ENCODE measurements at places on chromosomes 1 and 21.

DNA sequence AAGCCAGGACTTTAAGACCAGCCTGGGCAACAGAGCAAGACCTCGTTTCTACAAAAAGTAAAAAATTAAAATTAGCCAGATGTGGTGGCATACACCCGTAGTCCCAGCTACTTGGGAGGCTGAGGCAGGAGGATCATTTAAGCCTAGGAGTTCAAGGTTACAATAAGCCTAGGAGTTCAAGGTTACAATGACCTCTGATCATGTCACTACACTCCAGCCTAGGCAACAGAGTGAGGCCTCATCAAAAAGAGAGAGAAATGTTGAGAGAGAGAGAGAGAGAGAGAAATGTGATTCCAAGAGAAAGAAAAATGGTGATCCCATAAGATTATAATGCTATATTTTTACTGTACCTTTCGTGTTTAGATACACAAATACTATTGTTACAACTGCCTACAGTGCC lies 60.2 kb downstream of the PACC1 start:
- no peak for DNase-seq

- no peak for DNase-seq
Measured at GRCh38 chr1:96634883-96635282, 86.7 kb upstream of the PTBP2 start.

GRCh38 chr21:38472412-38473108 lies 25.7 kb downstream of the ERG start:
- no peak for DNase-seq

- DNase-seq: no peak
Measured at GRCh38 chr1:41983451-41983850, 64.7 kb upstream of the HIVEP3 start.

GRCh38 chr1:34164771-34165391 lies at the start of gene CSMD2:
Gene CSMD2 (minus strand): TSS chr1:34165230. CDS start chr1:34165097, 133 bp downstream.
- no peak for DNase-seq

- DNase-seq: no peak
Measured at GRCh38 chr1:61496501-61496900, 228.4 kb downstream of the TM2D1 start.

DNA sequence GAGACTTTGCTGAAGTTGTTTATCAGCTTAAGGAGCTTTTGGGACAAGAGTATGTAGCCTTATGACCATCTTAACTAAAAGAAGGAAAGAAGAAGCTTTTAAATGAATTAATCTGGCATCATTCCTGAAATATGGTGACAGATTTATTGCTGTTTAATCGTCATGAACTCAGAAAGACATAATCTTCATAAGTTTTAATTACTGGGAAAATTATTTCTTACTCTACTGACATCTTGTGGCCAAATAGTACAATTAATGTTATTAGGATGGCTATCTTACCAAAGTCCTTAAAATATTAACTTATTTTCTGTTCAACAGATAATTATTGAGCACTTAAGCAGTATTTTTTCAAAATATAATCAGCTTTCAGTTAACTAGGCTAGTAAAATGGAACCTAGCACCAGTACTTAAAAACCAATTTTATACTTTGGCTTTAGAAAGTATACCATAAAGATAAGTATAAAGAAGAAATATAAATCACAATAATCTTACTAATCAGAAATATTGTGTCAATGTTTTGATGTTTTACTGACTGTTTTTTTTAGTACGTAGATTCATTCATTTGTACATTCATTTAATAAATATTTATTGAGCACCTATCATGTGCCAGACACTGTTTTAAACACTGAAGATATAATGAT lies 34.7 kb upstream of the GPR25 start:
- DNase-seq: no peak

- no peak for DNase-seq
Measured at GRCh38 chr1:90387805-90388204, 329.3 kb downstream of the BARHL2 start.

GRCh38 chr1:1020415-1021009 lies 592 bp downstream of the AGRN start:
- DNase-seq: no peak

DNA sequence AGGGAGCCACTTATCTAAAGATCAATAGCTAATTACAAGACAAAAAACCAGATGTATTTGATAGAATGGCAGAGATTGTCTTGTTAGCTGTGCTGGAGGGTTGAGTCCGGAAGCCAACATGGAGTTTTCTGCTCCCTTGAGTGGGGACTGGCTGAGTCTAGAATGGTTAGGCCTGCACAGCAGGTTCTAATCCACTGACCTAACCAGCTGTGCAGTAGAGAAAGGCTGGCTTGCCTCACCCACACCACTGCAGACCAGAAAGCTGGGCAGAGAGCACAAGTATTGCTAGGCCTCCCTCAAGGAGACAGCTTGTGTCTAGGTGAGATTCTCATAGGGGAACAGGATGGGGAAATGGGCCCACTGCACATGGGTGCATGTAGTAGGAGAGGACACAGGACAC lies 11.7 kb upstream of the GNG12 start:
- no peak for DNase-seq

DNA sequence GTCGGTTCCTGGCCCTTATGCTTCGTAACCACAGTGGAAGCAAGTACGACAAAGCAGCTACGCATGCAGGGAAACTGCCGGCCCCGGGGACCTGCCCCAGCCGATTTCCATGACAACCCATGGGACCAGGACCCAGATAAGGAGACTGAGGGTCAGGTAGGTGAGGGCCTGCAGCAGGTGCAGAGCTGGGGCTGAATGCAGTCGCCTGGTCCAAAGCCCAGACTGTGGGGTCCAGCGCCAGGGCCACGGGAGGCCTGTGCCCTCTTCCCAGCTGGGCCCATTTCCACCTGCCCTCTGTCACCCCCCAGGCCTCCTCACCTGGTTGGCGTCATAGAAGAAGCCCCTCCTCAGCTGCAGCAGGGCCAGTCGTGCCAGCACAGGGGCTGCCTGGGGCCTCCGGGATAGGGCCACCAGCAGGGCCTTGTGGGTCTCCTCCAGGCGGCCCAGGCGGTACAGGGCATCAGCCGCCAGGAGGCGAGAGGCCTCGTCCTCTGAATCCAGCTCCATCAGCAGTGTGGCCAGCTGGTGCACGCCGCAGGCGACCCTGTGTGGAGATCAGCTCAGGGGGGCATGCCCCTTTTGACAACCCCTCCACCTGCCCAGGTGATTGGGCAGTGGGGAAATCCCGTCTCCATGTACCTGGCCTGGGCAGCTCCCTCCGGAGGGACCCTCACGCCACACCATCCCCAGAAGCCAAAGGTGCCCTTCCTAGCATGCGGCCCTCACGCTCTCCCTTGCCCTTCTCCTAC lies 14.2 kb downstream of the TTC34 start:
- no peak for DNase-seq

DNA sequence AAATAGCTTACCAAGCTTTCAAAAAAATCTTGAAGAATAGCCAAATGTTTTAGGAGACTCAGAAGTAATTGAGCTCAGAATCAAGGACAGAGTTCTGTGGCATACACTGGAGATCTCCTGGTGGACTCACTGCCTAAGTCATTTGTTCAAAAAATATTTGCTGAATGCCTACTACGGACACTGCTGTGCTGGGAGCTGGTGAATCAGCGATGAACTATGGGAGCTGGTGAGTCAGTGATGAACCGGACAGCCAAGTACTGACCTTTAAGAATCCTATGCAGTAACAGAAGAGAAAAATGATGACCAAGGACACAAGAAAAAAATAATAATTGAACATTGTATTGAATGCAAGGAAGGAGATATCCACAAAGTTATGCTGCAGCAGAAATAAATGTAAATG lies 717.9 kb upstream of the CXADR start:
- no peak for DNase-seq

DNA sequence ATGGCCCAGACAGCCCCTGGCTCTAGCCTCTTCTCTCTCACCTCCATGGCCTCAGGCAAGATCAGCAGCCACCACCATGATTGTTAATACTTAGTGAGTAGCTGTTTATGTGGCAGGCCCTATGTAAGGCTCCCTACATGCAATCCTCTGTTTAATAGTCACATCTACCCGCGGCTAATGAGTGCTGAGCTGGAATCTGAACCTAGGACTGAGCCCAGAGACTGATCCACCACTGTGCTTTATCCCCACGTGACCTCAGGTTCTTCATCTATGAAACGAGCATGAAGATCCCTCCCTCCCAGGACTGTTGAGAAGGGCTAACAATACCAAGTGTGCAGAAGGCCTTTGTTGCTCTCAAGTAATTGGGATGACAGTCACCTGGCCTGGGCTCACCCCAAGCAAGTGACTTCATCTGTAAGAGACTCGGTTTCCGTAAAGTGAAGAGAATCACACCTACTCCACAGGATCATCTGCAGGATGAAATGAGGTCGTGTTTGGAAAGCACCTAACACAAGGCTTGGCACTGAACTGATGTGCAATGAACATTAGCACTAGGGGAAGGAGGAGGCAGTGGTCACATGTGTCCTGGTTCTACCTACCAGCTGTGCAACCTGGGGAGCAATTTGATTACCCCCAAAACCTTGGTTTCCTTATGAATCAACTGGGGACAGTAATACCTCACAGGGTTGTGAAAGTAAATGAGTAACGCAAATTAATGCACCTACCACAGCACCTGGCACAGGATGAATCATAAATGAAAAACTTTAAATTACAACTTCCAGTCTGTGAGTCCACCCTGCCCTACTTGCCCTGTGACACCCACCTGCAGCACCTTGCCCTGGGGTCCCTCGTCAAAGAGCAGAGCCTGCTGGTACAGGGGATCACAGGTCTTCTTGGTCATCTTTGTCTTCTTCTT lies 37.2 kb downstream of the RIMS3 start:
- DNase-seq: no peak

GRCh38 chr1:6794164-6794563 lies 8.9 kb downstream of the CAMTA1 start:
- no peak for DNase-seq

GRCh38 chr1:239906394-239906793 lies 185.3 kb upstream of the FMN2 start:
- DNase-seq: no peak

GRCh38 chr1:184535191-184535970 lies 148.6 kb downstream of the C1orf21 start:
- DNase-seq: no peak

GRCh38 chr1:9352377-9353134 lies 59.9 kb downstream of the SPSB1 start:
- no peak for DNase-seq

DNA sequence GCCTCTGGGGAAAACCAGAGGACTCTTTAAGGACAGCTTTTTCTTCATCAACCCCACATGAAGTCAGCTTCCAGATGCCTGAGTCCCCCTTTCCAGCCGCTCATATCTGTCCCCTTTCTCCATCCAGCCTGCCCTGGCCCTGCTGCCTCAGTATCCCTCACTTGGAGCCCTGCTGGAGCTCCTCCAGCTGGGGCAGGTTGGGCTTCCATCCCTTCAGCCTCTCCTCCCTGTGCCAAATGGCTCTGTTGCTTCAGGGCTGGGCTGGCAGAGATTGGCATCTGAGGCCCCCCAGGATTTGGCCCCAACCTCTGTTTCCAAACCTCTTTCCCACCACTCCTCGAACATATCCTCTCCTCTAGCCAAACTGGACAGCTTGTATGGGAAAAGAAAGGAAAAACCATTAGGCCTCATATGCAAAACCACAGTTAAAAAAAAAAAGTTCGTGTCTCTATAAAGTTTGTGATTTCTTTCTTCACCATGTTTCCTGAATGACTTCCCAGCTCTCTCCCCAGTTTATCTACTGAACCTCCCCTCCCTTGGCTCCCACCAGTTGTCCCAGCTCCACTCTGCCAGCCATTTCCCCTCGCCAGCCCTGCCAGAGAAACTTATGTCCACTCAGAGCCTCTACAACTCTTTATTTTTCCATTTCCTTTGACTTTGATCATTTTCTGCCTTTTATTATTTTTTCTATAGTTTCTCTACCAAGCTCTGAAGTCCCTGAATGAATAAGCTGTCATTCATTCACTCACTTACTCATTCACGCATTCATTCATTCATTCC lies 217.9 kb downstream of the FOXD2 start:
- no peak for DNase-seq

DNA sequence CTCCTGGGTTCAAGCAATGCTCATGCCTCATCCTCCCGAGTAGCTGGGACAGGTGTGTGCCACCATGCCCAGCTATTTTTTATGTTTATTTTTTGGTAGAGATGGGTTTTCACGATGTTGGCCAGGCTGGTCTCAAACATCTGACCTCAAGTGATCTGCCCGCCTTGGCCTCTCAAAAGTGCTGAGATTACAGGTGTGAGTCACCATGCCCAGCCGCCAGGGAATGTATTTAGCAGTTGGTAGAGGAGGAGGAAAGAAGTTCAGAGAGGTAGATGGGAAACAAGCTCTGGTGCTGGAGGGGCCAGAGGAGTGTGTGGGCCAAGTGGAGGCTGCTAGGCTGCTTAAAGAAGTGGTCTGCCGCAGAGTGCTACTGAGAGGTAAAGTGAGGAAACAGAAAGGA lies 6.0 kb downstream of the DOP1B start:
- no peak for DNase-seq

GRCh38 chr1:64664299-64664698 lies 80.6 kb upstream of the RAVER2 start:
- no peak for DNase-seq

DNA sequence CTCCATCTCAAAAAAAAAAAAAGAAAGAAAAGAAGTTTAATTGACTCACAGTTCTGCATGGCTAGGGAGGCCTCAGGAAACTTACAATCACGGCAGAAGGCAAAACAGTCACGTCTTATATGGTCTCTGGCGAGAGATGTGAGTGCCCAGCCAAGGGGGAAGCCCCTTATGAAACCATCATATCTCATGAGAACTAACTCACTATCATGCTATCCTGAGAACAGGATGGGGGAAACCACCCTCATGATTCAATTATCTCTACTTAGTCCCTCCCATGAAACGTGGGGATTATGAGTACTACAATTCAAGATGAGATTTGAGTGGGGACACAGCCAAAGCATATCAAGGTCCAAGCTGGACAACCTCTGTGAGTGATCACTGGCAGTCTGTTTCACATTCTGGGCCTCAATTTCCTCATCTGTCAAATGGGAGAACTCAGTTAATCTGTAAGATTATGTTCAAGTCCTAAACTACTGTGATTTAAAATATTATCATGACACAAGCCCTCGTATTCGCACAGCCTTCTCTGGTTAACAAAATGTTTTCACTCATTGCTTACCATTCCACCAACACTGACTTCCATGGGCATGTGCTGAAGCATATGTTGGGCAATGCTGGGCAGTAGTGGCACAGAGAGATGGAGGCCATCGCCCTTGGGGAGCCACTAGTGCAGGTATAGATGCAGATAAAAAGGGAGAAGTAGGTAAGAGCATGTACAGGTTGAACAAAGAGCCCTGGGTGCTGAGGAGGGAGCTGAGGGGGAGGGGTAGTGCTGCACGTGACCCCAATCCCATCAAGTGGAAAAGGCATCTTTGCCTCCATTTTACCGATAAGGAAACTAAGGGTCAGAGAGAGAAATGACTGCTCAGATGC lies 46.2 kb upstream of the SLC2A1 start:
- DNase-seq: no peak

GRCh38 chr1:14612256-14612655 lies 13.8 kb downstream of the KAZN start:
- no peak for DNase-seq

GRCh38 chr1:227769047-227769935 lies 34.1 kb downstream of the SNAP47 start:
- DNase-seq: no peak

DNA sequence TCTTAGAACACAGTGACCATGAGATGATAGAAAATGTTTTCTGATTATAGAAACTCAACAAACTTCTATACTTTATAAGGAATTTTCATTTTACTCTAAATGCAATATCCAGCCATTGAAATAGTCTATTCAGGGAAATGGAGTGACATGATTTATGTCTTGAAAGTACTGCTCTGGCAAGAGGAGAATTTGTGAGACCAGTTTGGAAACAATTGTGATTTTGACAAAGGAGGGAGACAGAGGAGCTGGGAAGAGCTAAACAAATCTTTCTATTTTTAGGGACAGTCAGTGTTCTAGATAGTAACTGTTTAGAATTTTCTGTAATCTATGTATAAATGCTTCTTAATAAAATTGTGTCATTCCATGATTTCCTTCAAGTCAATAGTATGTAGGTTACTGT lies 252.3 kb downstream of the FMN2 start:
- DNase-seq: no peak
